ENCODE measurements at places on chromosomes 1 and 21. TPM values are rescaled to one million over a fixed set of nuclear protein-coding genes. Genes with fewer than 3 reads are reported as not detected.

The MTFR1L gene
- total RNA-seq, result 39.3 TPM

The CDA gene
- not detected for total RNA-seq

- H3K27ac ChIP-seq, result no peak overlapping the region
- no peaks in the 10 kb centered on the region for H3K27me3 ChIP-seq
- peaks cover 48% of the 10 kb centered on the region for H3K4me1 ChIP-seq
- no peak for DNase-seq
- H3K4me3 ChIP-seq, result no peak overlapping the region
These were observed 16.2 kb downstream of the AMPD2 start for GRCh38 chr1:109635862-109636200.

- no peaks in the 10 kb centered on the region for H3K4me1 ChIP-seq
- no peaks in the 10 kb centered on the region for H3K36me3 ChIP-seq
- H3K27ac ChIP-seq, result no peak overlapping the region
- no peak for DNase-seq
These were observed 82.3 kb upstream of the S1PR1 start for GRCh38 chr1:101154547-101154946.

DNA sequence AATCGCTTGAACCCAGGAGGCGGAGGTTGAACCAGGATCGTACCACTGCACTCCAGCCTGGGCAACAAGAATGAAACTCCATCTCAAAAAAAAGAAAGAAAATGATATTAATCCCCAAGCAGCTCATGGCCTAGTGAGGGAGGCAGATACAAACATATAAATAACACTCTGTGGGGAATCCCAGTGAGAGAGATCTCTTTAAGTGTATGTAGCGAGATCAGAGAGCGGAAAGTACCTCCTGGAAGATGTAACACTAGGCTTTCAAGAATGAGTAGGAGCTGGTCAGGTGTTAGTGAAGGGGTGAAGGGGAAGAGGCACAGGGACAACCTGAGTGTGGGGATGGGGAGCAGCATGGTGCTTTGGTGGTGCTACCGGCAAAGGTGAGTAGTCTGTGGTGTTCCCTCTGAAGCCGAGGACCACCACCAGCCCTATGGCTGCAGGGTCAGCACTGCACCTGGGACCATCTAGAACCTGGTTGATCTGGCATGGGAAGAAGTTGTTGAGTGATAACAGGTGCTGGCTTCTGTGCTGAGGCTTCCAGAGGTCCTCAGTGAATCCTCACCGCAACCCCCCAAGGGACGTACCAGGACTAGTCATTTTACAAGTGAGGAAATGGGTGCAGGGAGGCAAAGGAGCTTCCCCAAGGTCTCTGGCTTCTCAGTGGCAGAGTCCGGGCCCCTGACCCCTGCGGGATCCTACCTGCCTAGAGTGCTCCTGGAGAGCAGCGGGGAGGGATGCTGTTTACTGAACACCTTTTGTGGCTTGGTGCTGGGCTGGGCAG lies 367.6 kb upstream of the VAMP3 start:
- H3K4me3 ChIP-seq, result no peak overlapping the region
- DNase-seq, result no peak
- no peaks in the 10 kb centered on the region for H3K4me1 ChIP-seq
- no peak overlapping the region for H3K27ac ChIP-seq
- no peaks in the 10 kb centered on the region for H3K27me3 ChIP-seq

DNA sequence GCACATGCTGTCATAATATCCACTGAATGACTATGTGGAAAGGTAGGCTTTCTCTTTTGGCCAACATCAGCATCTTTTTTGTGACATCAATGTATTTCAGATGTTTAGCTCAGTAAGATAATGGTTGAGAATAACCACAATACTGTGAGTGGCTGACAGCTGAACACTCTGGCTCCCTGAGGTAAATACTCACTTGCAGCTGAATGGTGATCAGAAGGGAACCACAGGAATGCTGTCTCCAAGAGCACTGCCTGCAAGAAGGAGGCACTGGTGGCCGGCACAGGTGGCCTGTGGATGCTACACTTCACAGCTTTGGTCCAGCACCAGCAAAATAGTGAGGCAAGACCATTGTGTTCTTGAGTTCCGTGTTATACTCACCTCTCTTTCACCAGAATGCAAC lies 118.7 kb upstream of the PPM1J start:
- H3K36me3 ChIP-seq, result no peaks in the 10 kb centered on the region
- H3K27ac ChIP-seq, result no peak overlapping the region
- no peak for DNase-seq
- H3K4me3 ChIP-seq, result no peak overlapping the region
- H3K27me3 ChIP-seq, result no peaks in the 10 kb centered on the region
- H3K4me1 ChIP-seq, result no peaks in the 10 kb centered on the region

The OR2M4 gene
- not detected for total RNA-seq

- no peak overlapping the region for H3K27ac ChIP-seq
- H3K4me1 ChIP-seq, result peaks cover 25% of the 10 kb centered on the region
- no peak overlapping the region for H3K4me3 ChIP-seq
- no peaks in the 10 kb centered on the region for H3K36me3 ChIP-seq
These were observed 3.8 kb downstream of the LRRC3 start for GRCh38 chr21:44458971-44459711.
